Ureter (tissue), 1 donor: ENCODE measurements at places on chromosomes 7 and 10. TPM values are rescaled to one million over a fixed set of nuclear protein-coding genes. Genes with fewer than 3 reads are reported as not detected.

- DNase-seq: no peak
Measured at GRCh38 chr10:100966887-100967286, 2.4 kb upstream of the SEMA4G start.

DNA sequence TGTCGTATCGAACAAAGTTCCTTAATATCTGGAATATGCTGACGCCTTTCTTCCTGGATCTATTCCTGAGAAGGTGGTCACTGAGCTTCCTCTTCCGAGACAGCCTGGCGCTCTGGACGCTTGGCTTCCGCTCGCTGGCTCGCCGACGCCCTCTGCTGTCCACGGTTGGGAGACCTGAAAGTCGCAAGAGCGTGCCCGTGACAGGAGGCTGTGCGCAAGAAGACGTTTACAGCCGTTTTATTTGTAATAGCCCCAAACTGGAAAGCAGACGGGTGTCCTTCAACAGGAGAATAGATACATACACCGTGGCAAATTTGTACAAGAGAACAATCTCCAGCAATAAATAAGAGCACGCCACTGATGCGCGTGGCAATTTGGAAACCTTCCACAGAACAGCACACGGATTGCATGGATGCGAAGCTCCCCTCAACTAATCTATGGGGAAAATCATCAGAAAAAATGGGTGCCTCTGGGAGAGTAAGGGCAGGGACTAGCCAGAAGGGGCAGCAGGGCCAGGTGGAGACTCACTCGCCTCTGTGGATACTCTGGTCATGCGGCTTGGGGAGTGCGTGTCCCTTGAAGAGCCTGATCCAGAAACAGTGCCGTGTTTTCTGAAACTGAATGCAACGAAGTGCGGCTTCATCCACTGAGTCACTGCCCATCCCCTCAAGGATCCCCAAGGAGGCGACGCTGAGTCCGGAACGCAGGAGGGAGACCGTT is 41.5 kb upstream of the BNIP3 start:
- DNase-seq: peak; percentile 90

The ASAH2 gene
- total RNA-seq: 11.3 TPM

GRCh38 chr10:129932182-129932581 is 31.9 kb downstream of the EBF3 start:
- no peak for DNase-seq

DNA sequence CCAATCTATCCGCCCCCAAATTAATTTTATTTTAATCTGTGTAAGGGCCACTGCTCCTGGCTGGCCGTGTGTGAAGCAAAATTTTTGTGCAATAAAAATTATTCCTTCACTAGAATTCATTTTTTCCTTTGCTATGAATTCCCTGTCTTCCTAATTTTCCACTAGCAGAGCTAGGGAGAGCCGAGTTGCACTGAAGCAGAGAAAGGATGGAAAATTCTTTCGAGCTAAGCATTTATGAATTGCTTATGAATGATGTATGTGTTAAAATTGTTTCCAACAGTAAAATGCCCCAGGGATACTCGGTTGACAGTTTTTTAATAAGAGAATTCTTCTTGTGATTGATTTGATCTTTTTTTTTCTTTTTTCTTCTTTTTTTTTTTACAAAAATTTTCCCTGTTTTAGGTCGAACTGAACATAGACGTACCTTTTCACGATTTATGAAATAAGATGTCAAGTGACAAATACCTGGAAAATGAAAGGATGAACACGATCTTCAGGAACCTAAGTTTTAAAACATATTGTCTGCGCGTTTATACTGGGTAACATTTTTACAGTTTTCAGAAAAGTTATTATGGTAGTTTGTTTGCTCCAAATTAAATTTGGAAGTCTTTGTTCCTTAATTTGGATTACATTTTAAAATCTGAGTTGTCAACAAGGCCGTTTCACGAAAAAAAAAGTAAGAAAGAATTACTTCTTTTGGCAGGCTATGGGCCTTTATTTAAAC is 288.8 kb upstream of the NFE2L3 start:
- no peak for DNase-seq

DNA sequence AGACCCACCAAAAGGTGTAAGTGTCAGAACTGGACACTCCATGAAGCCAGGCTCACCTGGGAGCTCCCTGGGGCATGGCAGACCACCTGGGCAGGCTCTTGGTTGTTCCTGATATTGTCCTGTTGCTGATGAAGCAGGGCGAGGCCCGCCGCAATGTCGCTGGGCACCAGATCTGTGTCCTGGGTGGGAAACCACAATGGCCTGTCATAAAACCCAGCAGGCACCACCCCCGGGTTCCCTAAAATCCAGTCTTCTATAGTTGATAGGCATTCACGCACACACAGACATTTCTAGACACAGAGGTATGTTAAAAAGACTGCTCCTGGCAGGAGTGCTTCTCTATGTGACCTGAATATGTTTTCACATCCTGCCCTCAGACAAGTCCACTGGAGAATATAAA is 15.0 kb downstream of the DAGLB start:
- no peak for DNase-seq

The PIP gene
- total RNA-seq: not detected

GRCh38 chr7:49695971-49696370 is 77.5 kb upstream of the VWC2 start:
- no peak for DNase-seq

The FAM20C gene
- total RNA-seq: 33.8 TPM

The USP54 gene
- 124 TPM for total RNA-seq

The AMZ1 gene
- 0.23 TPM for total RNA-seq

DNA sequence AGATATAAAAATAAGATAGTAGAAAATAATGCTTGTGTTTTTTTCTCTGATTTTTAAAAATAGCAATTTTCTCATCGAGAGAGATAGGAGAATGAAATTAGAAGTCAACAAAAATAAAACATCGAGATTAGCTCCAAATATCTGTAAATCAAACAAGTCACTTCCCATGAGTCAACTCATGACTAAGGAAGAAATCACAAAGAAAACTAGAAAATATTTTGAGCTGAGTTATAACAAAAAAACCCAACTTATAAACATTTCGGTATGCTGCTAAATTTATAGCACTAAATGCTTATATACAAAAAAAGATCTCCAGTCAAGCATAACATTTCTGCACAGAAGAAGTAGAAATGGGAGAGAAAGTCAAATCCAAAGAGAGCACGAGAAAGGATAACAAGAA is 140.1 kb downstream of the ITGA8 start:
- DNase-seq: no peak

DNA sequence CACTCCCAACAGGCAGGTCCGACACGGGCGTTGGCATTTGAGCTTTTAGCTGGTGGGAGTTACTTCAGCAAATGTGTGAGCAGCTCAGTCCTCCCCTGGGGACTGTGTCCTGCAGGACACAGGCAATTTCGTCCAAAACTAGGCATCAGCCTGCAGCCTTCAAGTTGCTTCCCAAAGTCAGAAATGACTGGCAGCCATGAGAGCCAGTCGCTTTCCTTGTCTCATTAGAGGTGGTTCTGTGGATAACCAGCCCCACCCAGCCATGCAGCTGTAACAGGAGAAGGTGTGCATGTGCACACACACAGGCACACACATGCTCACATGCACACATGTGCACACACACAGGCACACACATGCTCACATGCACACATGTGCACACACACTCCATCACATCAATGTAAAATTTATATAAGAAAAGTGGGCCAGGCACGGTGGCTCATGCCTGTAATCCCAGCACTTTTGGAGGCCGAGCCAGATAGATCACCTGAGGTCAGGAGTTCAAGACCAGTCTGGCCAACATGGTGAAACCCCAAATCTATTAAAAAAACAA is 138.8 kb upstream of the TCERG1L start:
- no peak for DNase-seq

The CRPPA gene
- 3.6 TPM for total RNA-seq

- DNase-seq: no peak
Measured at GRCh38 chr7:130129011-130129411, 58.7 kb downstream of the KLHDC10 start.

The STOX1 gene
- 1.1 TPM for total RNA-seq

The TMUB1 gene
- total RNA-seq: 24.9 TPM

The SPACDR gene
- total RNA-seq: not detected

GRCh38 chr10:6071181-6072175 is 9.3 kb upstream of the IL2RA start:
- DNase-seq: no peak

DNA sequence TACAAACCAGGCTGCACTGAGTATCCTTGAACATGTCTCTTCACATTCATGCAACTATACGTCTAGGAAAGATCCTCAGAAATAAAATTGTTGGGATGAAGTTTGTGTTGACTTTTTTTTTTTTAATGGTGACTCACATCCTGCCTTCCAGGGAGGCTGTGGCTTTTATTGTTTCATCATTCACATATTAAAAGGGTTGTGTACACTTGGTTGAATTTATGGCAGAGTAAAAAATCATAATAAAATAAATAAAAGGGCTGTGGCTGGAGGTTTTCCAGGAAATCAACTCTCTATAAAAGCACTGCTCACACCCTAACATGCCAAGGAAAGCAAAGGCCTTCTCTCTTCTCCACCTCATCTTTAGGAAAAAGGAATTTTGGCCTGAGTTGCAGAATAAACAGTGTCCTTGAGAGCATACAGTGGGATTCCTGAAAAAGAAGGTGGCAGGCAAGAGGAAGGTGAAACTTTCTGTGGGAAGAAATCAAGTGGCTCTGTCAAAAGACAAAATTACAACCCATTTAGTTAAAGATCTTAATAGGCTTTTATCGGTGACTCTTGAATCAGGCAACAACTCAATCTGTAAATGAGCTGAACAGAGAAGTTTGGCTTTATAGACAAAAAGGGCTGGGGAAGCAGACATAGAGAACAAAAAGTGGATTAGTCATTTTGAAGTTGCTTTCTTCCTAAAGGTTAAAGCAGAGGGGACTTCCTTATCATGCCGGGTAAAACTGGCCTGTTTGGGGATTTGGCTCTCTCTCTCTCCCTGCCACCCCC is 41.6 kb upstream of the FHIP2A start:
- DNase-seq: peak; percentile 61

DNA sequence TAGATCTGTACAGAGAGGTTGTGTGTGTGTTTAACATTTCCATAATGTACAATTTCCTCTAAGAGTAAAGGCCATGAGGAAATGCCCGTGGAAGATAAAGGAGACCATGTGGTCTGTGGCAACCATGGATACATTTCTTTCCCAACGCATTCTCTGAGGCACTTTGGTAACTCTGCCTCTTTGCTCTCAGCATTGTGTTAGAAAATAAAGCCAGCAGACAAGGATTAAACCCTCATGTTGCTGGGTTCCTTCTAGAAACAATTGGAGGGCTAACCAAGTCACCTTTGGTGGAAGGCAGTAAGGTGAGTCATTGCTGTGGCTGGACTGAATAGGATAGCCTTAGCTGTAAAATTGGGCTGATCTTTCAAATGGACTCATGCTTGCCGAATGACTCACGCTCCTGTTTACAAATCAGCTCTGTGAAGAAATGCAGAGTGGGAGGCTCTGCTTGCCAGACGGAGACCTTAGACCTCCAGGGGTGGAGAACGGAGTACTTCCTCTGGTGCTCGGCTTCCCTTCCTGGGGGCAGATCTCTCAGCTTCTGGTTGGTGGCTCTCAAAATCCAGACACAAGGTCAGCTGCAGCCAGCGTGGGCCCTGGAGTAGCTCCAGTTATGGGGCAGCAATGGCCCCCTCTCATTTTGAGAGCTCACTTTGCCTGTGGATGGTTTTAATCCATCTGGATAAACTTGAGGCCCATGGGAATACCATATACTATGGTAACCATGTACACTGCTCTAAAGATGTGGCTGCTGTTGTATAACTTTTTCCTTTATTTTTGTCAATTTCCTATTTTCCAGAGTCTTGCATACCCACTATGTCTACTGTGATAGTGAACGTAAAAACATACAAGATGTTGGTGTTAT is 137.3 kb downstream of the TCF7L2 start:
- DNase-seq: peak; percentile 63

- no peak for DNase-seq
Measured at GRCh38 chr7:761101-761500, 34.0 kb upstream of the PRKAR1B start.

The ST8SIA6 gene
- total RNA-seq: 0.73 TPM

The CLDN4 gene
- total RNA-seq: 244 TPM

The DGKB gene
- 0.99 TPM for total RNA-seq

GRCh38 chr10:96851281-96851680 is 19.2 kb downstream of the LCOR start:
- DNase-seq: no peak

DNA sequence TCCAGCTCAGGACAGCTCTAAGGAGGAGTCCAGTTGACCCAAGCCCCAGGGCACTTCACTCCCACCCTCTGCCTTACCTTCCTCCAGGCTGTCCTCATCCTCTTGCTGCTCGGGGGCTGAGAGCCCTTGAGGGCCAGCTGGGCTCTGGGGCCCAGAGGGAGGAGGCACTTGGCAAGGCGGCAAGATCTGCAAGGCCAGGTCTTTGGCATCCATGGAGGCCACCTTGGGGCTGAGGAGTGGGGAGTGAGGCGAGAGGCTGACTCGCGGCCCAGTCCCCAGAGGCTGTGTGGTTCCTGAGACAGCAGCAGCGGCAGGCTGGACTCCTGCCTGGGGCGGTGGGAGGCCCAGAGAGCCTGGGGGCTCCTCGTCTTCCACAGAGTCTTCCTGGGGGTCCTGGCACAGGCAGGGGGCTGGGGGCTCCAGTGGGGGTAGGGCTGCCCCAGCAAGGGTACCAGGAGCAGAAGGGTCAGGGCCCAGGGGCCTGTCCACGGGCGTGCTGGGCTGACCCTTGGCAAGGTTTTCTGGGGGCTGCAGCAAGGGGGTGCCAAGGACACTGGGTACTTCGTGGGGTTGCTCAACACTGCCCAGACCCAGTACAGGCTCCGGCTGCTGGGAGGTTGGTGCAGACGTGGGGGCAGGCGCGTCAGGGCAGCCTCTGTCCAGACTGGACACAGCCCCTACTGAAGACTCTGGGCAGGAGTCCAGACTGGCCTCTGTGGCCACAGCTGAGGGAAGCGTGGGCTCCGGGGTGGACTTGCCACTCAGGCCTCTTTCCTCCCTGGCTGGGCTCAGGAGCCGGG is 6.5 kb downstream of the NACAD start:
- no peak for DNase-seq

The ATP6V0A4 gene
- total RNA-seq: 1.2 TPM

- no peak for DNase-seq
Measured at GRCh38 chr7:108290459-108291151, 160.4 kb upstream of the LAMB4 start.

GRCh38 chr7:46202379-46202778 is 281.3 kb upstream of the IGFBP3 start:
- DNase-seq: no peak
